Activated naive CD4-positive, alpha-beta T cell (primary cell): ENCODE measurements at places on chromosomes 4 and X.

DNA sequence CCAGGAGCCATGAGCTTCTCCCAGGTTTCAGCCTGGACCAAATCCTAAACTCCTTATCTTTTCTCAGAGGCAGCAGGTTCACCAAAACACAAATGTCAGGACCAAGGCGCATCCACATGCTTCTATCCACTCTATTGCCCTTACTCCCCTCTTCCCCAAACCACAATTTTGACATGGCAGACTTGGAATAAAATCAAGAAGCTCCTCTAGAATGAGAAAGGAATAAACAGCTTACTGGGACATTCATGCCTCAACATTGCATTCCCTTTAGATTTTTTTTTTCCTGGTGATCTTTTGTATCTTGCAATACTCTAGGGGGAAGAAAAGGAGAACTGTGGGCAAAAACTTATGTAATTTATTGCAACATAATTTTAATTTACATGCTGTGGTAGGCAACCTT lies 119.1 kb downstream of the TSPAN5 start:
- no peak for DNase-seq

GRCh38 chr4:85092943-85093342 lies 126.5 kb upstream of the WDFY3 start:
- DNase-seq, result no peak

DNA sequence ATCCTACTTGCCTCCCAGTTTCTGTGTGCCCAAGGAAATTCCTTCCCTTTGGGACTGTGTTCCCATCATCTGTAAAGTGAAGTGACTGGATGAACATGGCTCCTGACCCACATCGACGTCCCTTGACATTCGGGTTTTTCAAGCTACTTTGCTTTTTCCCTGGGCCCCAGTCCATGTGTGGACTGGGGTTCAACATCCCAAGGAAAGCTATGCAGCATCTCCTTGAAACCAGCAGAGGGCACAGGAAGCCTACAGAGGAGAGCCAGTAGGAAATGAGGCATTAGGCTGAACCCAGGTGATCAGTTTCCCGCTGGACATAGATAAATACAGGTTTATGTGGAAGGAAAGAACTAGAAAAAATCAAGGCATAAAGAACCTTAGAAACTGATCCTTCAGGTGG lies 145.1 kb upstream of the ARHGEF9 start:
- DNase-seq, result no peak

DNA sequence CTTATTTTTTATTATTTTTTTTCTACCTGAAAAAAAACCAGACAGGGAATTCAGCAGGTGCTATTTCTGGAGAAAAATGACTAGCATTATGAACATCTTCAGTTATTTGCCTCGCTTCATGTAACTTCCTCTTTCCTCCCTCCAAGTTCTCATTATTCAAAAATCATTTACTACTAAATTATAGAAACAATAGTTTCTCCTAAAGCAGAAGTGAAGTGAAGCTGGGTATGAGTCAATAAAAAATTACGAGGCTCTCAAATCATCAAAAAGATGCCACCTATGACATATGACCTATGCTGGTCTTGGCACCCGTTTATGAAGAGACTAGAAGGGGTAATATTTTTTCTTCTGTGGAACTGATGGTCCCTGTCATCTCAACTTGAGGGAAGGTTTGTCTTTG lies 145.0 kb upstream of the AADAT start:
- DNase-seq, result no peak

- DNase-seq, result no peak
These were observed 1.9 kb upstream of the MAGEB3 start for GRCh38 chrX:30228526-30228925.

- no peak for DNase-seq
These were observed 97.8 kb upstream of the SPRY1 start for GRCh38 chr4:123298801-123299200.

DNA sequence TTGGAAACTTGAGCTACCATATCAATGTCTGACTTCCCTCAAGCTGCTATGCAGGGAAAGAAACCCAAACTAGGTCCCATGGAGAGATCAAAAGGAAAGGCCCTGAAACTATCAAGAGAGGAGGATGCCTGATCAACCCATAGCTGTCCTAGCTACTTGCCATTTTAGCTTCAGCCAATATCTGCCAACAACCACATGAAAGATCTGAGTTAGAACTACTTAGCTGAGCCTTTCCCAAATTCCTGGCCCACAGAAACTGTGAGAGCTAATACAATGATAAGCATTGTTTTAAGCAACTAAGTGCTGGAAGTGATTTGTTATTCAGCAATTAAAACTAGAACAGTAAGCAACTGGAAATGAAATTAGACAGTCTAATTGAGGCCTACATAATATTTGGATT lies 6.3 kb upstream of the ARHGEF38 start:
- no peak for DNase-seq

DNA sequence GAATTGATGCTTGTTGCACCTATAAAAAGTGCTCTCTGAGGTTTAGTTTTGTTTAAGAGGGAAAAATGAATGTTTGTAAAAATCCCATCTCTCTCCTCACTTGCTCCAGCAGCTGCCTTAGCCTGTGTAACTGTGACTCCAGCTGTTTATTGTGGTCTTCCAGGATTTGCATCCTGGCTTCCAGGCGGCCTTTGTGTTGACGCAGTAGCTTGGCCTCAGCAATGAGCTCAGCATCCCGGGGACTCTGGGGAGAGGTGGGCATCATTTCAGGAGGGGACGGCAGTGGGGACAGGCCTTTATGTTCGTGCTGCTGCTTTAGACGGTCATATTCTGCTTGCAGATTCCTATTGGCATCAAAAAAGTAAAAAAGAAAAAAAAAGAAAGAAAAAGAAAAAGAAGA lies 75.3 kb upstream of the FTHL17 start:
- DNase-seq, result no peak

- no peak for DNase-seq
These were observed 26.2 kb downstream of the TSPAN5 start for GRCh38 chr4:98632258-98632657.
